ENCODE measurements at places on chromosomes 5 and 9.

- no peak for DNase-seq
These were observed 64.6 kb upstream of the GRIA1 start for GRCh38 chr5:153425914-153426313.

DNA sequence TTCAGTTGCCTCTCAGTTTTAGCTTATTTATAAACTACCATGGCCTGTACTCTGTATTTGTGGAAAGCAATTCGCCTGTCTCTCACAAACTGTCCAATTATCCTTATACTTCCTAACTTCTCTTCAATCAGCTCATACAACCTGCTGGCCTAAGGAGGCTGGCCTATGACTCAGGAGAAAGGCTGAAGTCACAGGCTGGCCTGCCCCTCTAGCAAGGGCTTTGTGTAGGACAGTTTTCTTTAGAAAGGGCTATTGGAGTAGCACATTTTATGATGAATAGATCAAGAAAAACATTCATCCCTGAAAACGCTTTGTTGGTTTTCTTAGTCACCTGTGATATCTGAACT, 988.7 kb upstream of the ARRDC3 start:
- no peak for DNase-seq

GRCh38 chr5:103353581-103353980, 95.0 kb downstream of the MACIR start:
- DNase-seq = no peak

DNA sequence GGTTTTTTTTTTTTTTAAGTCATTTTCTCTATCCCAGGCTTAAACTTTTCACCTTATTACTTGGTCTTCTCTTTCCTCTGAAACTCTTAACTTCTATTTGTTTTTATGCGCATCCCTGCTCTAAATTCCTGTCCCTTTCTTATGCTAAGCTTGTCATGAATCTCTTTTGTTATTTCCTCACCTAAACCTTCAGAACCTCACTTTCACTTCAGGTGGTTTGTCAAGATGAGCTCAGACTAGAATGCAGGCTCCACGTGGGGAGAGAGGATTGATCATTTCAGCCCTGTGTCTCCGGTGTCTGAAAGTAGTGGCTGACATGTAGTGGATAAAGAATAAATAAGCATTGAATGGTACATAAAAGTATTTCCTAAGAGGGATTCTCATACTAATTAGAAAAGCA, 63.6 kb downstream of the ANXA1 start:
- no peak for DNase-seq

DNA sequence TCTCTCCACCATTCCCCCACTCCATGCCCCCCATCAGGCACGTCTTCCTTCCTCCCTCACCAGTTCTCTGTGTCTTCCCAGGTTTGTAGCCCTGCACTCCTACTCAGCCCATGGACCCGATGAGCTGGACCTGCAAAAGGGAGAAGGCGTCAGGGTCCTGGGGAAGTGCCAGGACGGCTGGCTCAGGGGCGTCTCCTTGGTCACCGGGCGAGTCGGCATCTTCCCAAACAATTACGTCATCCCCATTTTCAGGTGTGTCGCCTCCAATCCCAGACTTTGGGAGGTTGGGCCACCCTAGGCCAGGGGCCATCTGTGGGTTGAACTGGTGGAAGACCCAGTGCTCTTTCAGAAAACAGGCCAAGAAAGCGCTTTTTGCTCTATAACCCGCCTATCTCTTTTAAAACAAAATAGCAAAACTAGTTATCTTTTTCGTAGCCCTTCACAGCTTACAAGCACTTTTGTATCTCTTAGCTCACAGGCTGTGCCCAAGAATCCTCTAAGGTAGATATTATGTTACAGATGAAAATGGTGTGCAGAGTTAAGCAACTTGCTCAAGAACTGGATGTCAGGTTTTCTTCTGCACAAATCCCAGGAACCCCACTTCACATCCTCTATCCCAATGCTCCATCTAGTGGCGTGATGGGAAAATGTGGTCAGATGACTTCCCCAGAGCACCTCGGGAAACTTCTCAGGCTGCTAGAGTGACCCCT, 56.2 kb downstream of the PLAC8L1 start:
- DNase-seq = no peak

- no peak for DNase-seq
These were observed 374.7 kb upstream of the WWC1 start for GRCh38 chr5:167916706-167917105.

- DNase-seq = no peak
These were observed 31.3 kb upstream of the LMX1B start for GRCh38 chr9:126582427-126582826.

DNA sequence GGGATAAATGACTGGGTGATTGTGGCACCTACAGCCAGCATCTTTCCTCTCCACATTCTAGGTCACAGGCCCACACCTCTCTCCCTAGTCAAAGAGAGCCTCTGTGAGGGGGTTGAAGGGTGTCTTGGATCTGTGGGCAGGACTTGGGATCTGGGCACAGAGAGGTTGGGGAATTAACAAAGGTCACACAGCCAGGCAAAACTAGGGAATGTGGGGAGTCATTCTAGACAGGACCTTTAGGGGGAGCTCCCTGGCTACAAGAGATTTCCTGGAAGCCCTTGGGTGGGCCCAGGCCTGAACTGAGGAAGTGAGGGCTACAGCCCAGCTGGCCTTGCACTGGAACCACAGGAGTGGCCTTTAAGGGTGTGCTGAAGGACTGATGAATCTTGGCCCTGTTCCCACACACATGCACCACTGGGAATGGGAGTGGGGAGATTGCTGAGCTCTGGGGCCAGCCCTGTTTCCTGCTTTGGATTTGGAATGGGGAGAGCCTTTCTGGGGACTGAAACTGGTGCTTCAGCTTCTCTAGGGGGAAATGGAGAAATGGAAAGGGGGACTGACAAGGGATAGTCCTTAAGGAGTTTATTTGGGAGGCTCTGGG, 12.4 kb upstream of the CXXC5 start:
- DNase-seq = no peak

GRCh38 chr5:57299986-57300385, 126.1 kb downstream of the GPBP1 start:
- no peak for DNase-seq

DNA sequence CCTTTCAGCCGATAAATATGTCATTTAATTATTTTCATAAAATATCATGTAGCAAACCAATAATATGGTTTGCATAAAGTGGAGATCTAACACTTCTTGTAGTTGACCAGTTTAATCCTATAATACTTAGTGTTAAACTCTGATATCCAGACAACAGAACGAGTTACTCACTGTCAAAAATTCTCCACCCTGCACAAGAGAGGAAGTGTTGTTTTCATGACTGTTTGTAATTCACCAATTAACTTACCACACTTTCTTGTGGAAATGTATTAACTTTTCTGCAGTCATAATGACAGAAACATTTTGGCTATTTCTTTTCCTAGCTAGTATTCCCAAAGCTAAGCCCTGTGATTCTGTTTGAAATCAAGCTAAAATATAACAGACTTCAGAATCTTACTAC, 555.3 kb upstream of the FTMT start:
- DNase-seq = no peak

DNA sequence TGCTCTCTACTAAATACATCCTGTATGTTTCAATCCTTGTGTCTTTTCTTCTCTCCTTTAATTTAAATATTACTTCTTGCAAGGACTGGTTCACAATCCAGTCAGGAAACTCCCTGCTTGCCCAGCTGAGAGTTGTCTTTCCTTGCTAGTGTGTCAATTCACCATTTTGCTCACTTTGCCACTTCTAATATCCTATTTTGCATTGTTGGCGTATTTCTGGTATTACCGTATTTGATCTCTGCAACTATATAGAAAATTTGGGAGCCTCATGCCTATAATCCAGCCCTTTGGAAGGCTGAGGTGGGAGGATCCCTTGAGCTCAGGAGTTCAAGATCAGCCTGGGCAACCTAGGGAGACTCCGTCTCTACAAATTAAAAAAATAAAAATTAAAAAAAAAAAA, 90.5 kb upstream of the TTC23L start:
- no peak for DNase-seq

- no peak for DNase-seq
These were observed 4.1 kb downstream of the NFIL3 start for GRCh38 chr9:91419222-91420191.

DNA sequence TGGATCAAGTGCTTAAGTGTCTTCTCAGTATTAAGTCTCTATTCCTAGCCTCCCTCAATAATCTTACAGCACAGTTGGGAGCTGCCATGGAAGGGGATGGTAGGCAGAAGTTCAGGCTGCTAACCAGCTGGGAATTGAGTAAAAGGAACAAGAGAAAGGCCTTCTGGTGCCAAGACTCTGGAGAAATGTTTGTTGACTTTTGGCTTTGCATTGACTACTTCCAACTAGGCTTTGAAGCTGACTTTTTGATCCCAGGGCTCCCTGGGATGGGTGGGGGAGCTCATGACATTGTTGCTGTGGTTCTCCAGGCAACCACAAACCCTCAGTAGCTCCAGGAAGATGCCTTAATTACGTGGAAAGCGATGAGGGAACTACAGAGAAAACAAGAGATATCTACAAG, 85.2 kb upstream of the HTR4 start:
- no peak for DNase-seq

DNA sequence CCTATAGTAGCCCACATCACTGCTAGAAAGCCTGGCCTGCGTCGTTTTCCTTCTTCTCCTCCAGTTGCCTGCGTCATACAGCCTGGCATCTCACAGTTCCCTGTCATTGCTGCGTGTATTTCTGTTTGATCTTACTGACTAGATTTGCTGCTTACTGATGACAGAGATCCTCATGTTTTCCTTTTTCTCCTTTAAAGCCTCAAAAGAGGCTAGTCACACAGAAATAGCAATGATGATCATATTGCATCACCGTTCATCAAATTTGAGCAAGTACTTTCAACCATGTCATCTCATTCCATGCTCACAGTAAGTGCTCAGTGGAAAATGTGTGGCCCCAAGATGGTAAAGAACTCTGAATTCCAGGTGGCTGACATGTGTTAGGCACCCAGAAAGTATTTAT, 76.8 kb downstream of the MVB12B start:
- no peak for DNase-seq

DNA sequence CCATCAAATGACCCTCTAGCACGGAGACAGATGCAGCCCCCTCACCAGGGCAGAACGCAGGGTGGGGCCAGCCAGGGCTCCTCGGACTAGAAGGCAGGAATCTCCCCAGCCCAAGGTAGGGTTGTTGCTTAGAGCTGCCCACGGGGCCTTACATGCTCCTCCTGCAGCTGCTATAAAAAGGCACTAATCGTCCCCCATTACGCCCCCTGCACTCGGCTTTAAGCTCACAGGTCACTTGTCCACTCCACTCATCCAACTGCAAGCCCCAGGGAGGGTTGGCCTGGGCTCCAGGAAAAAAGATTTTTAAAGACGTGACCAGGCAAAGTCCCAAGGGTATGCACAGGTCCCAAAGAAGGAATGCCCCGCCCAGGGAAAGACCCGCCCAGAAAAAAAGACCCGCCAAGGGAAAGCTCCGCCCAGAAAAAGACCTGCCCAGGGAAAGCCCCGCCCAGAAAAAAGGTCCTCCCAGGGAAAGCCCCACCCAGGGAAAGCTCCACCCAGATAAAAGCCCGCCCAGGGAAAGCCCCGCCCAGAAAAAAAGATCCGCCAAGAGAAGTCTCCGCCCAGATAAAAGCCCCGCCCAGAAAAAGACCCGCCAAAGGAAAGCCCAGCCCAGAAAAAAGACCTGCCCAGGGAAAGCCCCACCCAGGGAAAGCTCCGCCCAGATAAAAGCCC, 11.1 kb downstream of the GRIN1 start:
- no peak for DNase-seq

- no peak for DNase-seq
These were observed 2.2 kb downstream of the CACFD1 start for GRCh38 chr9:133461975-133462374.

DNA sequence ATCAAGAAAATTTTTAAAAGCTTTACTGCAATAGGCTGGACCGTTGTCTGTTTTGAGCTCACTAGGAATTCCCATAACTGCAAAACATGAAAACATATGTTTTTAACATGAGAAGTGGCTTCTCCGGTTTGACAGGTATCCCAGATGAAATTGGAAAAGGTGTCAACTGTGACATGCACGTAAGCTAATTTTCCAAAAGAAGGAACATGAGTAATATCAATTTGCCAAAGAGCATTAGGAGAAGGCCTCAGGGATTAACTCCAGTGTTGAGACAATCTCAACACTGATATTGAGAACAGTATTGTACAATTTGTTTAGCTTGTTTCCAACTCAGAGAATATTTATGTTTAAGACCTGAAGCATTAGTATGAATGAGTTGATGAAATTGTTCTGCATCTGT, 215.5 kb upstream of the KCNN2 start:
- no peak for DNase-seq

GRCh38 chr5:109249126-109249525, 160.6 kb downstream of the PJA2 start:
- DNase-seq = no peak

GRCh38 chr9:113152699-113153098, 1.9 kb downstream of the SLC31A2 start:
- DNase-seq = no peak

DNA sequence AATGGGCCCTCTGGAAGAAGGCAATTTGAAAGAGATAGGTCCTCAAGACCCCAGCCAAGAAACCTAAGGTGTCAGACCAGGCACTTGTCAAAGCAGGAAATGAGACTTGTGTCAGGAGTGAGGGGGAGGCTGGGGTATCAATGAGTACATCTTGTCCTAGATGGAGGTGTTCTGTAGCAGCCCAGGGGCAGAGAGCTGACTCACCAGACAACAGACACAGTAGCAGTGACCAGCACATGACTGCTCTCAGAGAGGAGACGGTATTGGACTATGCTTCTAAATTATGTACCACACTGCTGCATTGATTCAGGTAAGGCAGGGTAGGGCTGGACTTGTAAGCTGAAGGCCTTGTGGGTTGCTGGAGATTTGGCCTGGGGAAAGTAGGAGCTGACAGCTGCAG, 551.2 kb upstream of the KLF4 start:
- DNase-seq = no peak

- no peak for DNase-seq
These were observed 20.6 kb upstream of the TNFSF15 start for GRCh38 chr9:114826431-114826830.
